ENCODE measurements at places on chromosomes 6 and 20. TPM values are rescaled to one million over a fixed set of nuclear protein-coding genes. Genes with fewer than 3 reads are reported as not detected.

GDAP1L1 gene
- total RNA-seq: not detected

LPA gene
- 0.36 TPM for total RNA-seq

SNPH gene
- total RNA-seq: 4.9 TPM

TMEM14B gene
- total RNA-seq: 58.9 TPM

SLC52A3 gene
- total RNA-seq: 1.4 TPM

MSH5 gene
- total RNA-seq: 21.2 TPM

ARMH2 gene
- total RNA-seq: not detected

DNA sequence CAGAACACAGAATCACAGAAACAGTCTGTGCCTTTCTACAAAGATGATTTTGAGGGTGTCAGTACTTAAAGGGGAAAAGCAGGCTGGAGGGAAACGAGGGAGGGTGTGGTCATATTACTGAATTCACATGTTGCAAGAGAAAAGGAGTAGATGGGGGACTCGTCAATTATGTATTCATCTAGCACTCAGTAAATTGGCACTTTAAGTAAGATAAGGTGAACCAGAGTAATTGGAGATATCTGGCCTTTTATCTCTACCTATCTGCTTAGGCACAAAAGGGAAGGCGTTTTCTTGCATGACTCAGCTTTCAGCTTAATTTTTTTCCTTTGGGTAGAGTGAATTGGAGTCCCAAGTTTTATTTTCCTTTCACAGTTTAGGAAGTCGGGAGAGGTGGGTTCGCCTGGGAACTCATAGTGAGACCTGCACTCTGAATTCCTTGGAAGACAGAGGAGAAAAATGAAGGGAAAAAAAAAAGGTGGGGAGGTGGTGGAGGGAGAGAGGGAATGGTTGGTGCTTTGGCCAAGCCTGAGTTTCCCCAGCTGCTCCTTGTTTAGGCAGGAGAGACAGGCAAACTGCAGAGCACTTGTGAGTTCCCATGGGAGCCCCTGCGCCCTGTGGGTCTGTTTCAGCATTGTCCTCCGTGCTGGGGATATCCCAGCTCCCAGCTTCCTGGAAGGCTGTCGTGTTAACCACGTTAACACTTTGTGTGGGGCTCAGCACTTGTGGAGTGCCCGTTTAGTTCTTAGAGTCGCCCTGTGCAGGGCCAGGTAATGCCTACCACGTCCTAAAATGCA lies 19.7 kb upstream of the GTSF1L start:
- no peak for DNase-seq

- no peak for DNase-seq
Observed at GRCh38 chr6:32337186-32337805, 34.4 kb downstream of the TSBP1 start.

DNA sequence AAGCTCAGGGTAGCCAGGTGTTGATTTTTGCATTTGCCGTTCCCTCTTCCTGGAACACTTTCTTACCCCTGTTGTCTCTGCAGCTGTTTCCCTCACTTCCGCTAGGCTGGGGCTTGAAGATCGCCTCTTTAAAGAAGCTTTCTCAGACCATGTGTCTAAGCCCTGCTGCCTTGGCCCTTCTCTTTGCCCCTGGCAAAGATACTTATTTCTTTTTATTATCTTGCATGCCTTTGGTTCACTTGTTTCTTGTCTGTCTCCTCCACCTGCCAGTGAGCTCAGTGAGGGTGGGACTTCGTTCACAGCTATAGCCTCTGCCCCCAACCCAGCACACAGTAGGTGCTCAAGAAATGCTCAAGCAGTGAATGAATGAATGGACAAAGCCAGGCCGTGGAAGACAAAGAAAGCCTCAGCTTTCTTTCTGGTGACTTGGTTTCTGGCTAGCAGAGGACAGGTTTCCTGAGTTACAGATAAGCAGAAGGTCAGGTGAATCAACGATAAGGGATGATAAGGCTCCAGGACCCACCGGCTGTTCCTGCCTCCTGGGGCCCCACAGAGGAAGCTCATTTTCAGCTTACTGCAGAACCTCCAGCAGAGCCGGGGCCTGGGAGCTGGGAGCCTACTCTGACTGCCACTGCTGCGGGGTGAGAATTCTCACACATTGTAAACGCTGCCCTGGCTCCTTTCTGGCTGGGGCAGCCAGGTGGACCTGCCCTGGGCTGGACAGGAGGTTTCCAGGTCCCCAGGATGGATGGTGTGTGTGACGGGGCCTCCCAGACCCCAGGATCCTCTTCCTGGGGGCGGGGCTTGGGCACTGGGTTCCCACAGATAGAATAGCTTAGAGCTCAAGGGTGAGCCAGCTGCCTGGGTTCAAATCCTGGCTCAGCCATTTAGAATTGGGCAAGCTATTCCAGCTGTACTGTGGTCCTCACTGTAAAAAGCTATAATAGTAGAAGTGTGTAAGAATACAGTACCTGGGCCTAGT lies 29.8 kb downstream of the SNAI1 start:
- no peak for DNase-seq

DNA sequence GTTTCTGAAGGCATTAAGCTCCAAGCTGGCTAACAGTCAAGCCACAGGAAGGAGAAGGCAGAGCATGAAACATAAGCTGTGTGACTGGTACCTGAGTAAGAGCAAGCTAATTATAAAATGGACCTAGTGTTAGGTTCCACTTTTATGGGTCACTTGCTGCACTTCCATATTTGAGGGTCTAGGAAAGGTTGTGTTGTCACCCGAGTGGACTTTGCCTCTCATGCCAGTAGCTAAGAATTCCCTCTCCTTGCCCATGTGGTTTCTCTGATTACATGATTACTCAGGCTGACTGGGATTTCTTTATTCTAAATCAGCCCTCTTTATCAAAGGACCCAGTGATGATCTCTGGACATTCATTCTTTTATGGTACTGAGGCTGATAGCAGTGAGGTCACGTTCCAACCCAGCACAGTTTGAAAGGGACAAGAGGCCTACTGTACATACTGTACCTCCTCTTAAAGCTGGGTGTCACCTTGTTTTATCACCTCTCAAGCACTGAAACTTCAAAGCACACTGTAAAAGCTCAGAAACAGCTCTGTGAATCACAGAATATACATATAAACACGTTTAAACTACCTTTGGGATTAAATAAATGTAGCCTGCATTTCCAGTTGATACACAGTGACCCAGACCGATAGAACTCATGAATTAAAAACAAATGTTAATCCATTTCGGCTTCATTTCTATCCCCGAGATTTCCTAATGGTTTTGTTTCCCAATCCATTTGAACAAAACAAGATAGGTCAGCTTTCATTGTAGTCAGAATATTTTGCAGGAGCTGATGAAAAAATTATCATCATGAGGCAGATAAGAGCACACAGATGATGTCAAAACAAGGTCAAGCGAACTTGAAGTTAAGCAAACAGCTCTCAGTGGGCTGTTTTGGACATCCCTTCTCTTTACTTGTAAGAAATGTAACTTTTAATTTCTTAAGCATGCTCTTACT lies 96.5 kb downstream of the ALDH8A1 start:
- no peak for DNase-seq

- DNase-seq: no peak
Observed at GRCh38 chr6:18693881-18694280, 306.7 kb downstream of the RNF144B start.

- DNase-seq: no peak
Observed at GRCh38 chr6:122620902-122621301, 10.7 kb downstream of the PKIB start.

DNA sequence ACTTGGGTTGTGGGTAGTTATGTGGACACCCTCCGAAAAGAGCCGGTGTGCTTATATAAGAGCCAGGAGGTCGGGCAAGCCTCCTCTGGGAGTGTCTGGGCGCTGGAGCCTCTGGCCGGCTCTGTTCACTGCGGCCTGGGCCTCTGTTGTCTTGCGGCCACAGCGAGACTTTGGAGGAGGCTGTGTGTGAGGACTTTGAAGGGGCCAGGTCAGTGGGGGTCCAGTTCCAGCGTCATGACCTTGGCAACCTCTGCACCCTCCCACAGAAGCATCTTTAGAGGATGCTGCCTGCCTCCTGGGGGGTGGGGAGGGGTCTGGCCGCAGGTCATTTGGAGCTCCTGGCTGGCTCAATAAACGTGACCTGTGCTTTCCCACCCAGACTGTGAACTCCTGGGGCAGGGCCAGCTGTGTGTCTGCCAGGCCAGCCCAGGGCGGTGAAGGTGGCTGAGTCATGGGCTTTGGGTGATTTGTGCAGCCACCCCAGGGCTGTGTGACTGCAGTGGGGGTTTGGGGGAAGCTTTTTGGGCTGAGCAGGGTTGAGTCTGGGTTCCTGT lies 1.2 kb downstream of the TCEA2 start:
- DNase-seq: no peak
